ENCODE measurements at places on chromosomes 6 and 20.

DNA sequence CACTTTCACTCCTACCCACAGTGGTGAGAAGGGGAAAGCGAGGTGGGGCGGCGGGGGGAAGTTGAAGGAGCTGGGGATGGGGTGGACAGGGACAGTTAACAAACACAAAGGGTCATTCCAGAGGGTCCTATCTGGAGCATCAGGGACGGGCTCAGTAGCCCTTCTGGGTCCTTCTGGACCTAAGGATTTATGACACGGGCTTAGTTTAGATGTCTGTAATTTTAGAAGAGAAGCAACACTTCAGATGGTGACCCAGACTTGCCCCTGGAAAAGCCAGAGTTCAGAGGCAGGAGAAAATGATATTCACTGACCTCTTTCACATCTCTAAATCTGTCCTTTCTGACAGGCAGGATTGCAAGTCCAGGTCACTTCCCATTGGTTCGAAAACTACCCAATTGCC lies 36.3 kb downstream of the PDE10A start:
- DNase-seq, result no peak

GRCh38 chr20:31719644-31720485 lies 2.8 kb downstream of the BCL2L1 start:
- no peak for DNase-seq

DNA sequence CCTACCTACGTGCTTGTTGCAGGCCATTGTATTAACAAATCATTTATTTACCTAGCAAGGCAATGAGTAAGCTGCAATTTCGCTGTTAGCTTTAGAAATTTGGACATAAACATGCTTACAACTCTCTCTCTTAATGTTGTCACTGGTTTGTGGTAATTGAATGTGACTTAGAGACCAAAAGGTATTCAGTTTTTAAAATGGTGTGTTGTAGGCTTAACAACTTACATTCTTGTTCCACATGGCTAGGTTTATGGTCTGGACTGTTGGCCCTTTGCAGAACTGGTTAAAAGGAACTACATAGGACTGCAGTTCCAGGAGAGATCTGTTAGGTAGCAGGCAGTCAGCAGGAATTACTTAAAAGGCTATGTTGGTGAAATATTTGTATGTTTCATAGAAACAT lies 10.3 kb upstream of the CTAGE9 start:
- DNase-seq, result no peak

DNA sequence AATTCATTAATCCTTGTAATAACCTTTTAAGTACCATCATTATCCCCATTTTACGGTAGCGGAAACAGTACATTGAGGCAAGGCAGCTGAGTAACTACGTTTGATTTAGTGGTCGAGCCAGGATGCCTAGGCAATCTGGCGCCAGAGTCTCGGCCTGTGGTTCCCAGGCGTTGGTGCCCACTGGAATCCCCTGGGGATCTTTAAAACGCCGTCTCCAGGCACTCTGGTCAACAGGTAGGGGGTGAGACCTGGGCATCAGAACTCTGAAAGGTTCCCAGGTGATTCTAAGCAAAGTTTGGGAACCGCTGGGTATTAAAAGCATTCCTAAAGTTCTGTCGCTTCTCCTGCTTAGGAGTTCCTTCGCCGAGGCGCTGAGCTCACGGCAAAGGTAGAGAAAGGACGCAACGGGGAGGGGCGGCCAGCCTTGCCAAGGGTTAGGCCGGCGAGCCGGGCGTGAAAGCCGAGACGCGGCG lies 939 bp downstream of the DTNBP1 start:
- DNase-seq, result no peak

DNA sequence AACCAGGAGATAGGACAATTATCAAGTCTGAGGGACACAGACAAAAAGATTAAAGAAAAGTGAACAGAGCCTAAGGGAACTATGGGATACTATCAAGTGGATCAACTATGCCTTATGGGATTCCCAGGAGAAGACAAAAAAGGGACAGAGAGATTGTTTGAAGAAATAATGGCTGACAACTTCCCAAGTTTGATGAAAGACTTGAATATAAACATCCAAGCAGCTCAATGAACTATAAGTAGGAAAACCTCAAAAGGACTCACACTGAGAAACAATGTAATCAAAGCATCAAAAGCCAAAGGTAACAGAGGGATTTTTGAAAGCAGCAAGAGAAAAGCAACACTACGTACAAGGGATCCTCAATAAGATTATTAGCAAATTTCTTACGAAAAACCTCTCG lies 11.0 kb downstream of the ZNF133 start:
- DNase-seq, result no peak

DNA sequence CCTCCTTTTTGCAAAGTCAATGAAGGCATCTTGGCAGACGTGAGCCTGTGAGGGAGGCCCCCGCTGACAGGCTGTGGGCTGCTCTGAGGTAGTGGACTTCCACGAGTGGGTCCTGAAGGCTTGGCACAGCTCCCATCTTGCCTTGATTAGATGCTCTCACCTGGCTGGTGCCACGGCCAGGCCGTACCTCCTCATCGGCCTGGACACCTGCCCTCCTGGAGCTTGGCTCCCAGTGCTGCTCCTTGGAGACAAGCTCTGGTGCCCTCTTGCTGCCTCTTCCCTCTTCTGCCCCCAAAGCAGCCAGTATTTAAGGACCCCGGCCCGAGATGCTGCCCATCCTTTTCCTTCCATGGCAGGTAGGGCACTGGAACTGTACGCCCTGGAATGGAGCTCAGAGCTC lies 93.5 kb downstream of the ERMARD start:
- DNase-seq, result no peak

GRCh38 chr6:139530561-139530960 lies 156.1 kb upstream of the CITED2 start:
- DNase-seq, result no peak

DNA sequence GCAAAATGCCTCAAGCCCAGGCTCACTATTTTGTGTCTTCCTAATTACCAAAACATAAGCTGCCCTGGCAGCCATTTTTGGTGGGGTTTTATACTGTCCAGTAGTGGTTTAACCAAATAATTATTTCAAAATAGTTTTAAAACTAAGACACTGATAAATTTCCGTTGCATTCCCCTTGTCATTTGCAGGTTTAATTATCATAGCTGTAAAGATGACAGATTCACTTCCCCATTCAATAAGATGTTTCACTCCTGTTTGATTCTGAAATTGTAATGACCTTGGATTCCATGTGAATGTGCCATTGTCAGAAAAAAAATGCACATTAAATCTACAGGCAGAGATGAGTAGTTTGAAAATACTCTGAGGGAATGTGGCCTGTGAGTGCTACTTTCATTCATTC lies 172.0 kb downstream of the COL9A1 start:
- no peak for DNase-seq

- no peak for DNase-seq
These were observed 56.2 kb upstream of the TBC1D7 start for GRCh38 chr6:13384506-13384905.

DNA sequence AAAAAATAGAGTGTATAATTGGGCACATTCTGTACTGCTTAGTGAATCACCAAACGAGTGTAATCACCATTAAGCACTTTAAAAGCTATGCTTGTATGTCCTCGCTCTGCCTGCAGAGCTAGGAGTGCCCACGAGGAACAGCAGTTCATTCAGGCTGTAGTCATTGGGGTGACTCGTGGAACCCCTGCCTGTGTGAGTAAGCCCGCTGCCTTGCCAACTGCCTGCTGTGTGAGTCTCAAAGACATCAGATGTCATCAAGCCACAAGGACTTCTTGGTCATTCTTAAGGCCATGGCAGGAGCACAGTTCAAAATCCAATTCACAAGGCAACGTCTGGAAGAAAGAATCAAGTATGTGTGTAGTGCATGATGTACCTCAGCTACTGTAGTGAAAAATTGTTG lies 60.4 kb downstream of the FOXO3 start:
- DNase-seq, result peak; percentile 63

GRCh38 chr20:17655865-17656479 lies 26.1 kb downstream of the RRBP1 start:
- DNase-seq, result no peak

GRCh38 chr20:45998337-45998736 lies 10.4 kb upstream of the MMP9 start:
- DNase-seq, result no peak

DNA sequence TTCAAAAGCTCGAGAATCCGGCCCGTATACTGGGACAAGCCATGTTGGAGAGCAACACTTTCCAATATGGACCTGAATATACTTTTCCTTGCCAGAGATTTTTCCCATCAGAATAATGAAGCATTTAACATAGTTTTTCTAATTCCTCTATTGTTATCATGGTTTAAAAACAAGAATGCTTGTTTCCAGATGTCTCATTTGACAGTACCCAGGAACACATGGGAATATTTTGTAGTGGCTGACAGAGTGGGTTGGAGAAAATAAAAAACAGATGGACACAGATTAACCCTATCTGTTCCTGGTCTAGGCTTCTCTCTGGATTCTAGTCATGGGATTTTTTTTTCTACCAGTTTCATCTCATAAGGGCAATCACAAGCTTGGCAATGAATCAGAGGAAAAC lies 164.8 kb upstream of the CEP162 start:
- DNase-seq, result no peak

DNA sequence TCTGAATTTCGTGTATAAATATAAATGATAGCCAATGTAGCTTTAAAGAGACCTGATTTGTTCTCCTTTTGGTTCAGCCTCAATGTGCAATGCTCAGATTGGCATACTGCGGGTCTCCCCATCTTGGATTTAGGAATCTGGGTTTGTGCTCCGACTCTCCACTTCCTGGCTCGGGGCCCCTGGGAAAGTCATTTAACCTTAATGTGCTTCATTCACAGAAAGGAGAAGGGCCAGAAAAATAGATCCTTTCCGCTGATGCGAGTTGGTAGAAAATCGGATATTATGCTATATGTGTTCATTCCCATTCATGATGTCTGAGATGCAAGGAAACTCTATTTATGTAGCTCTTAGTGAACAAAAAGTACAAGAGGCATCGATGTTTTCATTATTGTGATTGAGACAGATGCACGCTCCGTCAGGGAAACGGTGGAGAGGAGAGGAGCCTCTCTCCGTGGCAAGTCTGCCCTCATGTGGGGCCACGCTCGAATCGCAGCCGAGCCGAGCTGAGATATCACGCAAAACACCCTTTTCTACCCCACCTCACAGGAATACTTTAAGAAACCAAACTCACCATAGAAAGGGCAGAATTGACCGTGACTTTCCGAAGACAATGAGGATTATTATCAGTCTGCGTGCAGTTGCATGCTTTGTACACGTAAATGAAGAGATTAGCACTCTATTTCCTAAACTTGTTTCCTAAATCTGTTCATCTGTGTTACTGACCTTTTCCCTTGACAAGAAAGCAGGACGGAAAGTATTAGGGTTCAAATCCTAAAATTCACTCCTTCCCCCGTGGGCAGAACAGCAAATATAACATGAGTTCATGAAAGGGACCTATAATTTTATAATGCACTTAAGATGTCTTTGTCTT lies 136.6 kb downstream of the COL9A1 start:
- peak; percentile 51 for DNase-seq

DNA sequence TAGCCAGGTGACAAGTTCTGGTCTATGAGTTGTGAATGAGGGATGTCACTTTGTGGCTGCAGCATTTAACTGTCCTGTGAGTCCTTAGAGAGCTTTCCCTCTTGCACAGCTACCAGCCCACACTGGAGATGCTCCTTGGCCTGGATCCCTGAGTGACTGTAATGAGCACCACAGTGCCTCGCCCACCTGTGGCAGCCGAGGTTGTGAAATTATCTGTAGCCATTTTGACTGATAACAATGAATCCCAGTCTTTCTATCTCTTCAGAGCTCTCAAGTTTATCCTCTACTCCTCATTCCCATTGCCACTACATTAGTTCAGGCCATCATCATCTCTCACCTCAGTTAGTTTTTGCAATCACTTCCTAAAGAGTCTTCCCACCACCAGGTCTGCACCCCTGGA lies 41.3 kb upstream of the BEND3 start:
- DNase-seq, result no peak

GRCh38 chr20:58941471-58941870 lies 39.6 kb upstream of the NELFCD start:
- DNase-seq, result no peak

GRCh38 chr20:36101192-36101591 lies 53.3 kb upstream of the EPB41L1 start:
- no peak for DNase-seq

- no peak for DNase-seq
These were observed 143.1 kb downstream of the CD164 start for GRCh38 chr6:109239160-109239559.

DNA sequence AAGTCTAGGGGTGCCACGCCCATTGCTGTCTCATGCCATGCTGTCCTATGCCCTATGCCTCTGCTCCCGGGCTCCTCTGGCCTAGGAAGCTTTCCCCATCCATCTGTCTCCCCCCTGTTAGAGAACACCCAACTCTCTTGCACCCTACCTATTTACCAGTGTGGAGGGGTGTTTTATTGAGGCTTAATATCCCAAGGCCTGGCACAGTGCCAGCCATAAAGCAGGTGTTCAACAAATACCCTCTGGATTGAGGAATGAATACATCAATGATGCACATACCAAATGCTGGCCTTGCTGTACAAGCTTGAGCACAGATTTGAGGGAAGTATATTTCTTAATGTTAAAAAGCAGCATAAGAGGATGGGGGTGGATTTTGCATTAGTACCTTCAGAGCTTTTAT lies 38.3 kb downstream of the METTL24 start:
- DNase-seq, result no peak

DNA sequence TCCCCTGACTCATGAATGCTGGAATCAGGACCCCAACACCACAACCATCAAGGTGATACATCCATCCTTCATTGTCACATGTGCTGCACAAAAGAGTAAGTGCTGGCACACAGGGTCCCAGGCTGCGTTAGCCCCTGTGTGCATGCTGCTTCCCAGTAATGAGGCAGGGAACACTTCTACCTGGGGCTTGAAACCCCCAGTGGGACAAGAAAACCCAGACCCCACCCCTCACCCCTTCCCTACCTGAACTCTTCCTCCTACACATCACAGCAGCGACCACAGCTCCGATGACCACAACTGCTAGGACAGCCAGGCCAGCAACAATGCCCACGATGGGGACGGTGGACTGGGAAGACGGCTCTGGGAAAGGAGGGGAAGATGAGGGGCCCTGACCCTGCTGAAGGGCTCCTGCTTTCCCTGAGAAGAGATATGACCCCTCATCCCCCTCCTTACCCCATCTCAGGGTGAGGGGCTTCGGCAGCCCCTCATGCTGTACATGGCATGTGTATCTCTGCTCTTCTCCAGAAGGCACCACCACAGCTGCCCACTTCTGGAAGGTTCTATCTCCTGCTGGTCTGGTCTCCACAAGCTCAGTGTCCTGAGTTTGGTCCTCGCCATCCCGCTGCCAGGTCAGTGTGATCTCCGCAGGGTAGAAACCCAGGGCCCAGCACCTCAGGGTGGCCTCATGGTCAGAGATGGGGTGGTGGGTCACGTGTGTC lies 2.0 kb downstream of the HLA-B start:
- DNase-seq, result peak; percentile 17

- no peak for DNase-seq
These were observed 148.3 kb downstream of the SMOC2 start for GRCh38 chr6:168589275-168589674.

GRCh38 chr20:44411020-44411756 lies 55.7 kb downstream of the HNF4A start:
- no peak for DNase-seq

- DNase-seq, result no peak
These were observed 130.4 kb downstream of the PLG start for GRCh38 chr6:160832422-160832821.
